Tibial nerve (tissue), 4 donors: ENCODE measurements at places on chromosomes 3 and 15.

DNA sequence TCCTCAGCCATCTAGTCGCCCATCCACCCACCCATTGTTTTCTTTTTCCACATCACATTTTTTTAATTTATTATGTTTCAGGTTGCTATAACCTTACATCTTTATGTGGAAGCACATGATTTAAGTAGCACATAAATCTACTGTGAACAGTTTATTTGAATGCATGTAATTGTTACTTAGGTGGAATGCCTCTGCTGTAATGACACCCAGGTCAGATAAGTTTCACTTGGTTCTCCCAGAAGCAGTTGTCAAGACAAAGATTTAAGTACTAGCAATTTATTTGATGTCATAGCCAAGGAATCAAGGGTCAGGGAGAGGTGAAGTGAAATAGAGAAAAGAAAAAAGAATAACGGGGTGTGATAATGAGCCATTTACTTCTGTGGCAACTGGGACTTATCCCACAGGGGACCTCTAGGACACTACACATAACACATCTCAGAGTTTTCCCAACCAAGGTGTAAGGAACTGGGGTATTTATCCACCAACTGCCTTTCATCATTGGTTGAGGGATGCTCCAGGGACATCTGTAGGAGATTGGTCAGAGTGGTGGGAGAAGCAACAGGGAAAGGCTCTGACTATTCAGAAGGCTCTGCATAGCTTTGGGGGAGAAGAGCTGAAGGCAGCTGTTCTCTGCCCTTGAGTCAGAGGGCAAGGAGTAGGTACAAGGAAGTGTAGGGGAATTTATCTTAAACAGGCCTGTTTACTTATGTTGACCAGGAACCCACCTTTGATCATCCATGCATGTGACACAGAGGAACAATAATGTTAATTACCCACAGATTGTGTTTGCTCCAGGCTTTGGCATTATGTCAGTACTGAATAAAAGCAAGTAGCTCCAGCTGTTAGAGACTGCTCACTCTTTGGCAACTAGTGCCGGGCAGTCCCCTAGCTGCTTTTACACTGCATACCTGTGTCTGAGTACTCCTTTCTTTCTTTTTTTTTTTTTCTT lies 94.8 kb downstream of the CD200R1L start:
- no peak for DNase-seq

GRCh38 chr3:72847282-72847681 lies 963 bp downstream of the SHQ1 start:
- DNase-seq = no peak

DNA sequence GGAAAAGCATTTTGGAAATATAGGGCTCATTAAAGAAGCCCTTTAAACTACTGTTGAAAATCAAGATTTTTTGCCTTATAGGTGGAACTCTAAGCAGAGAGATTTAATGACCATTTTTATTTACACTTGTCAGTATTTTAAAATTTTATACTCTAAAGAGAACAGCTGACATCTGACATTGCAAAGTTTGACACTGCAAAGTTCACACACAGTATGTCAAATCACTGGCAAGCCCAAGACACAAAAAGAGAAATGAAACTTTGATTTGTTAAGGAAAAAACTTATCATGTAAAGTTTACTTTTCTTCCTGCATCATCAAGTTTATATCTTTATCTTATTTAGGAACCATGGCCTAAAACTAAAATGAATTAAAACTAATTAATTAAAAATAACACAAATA lies 40.2 kb downstream of the DPH6 start:
- no peak for DNase-seq

GRCh38 chr3:2950159-2950558 lies 160.0 kb downstream of the IL5RA start:
- DNase-seq = no peak

DNA sequence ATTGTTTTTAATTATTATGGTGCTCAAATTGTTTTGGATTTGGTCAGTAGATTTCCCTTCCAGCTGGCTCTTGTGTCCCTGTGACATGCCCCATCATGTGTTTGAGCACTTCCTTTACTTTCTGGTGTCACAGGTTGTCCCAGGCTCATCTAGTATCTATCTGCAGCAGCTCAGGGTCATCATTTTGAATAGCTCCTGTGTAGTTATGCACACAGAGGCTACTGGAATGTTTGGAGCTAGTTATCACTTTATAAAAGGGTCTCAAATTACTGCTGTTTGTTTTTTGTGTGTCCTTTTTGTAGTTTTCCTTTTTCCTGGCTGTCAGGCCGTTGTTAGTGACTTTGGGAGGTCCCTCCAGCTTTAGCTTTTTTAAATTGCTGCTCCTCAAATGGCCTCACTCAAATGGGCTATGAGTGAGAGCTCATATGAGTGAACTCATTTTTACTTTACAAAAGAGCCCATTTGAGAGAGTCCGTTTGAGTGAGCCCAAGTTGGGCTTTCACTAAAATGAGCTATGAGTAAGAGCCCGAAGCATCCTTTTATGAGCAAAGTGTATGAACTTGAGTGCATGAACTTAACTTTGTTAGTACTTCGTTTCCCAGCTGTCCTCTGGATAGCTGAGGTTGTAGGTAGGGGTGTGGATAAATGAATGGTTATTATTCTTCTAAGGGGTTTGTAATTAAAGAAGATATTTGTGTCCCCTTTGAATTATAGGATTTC lies 43.8 kb downstream of the SQOR start:
- DNase-seq = no peak

GRCh38 chr3:189269365-189269764 lies 97.6 kb downstream of the TPRG1 start:
- DNase-seq = no peak

DNA sequence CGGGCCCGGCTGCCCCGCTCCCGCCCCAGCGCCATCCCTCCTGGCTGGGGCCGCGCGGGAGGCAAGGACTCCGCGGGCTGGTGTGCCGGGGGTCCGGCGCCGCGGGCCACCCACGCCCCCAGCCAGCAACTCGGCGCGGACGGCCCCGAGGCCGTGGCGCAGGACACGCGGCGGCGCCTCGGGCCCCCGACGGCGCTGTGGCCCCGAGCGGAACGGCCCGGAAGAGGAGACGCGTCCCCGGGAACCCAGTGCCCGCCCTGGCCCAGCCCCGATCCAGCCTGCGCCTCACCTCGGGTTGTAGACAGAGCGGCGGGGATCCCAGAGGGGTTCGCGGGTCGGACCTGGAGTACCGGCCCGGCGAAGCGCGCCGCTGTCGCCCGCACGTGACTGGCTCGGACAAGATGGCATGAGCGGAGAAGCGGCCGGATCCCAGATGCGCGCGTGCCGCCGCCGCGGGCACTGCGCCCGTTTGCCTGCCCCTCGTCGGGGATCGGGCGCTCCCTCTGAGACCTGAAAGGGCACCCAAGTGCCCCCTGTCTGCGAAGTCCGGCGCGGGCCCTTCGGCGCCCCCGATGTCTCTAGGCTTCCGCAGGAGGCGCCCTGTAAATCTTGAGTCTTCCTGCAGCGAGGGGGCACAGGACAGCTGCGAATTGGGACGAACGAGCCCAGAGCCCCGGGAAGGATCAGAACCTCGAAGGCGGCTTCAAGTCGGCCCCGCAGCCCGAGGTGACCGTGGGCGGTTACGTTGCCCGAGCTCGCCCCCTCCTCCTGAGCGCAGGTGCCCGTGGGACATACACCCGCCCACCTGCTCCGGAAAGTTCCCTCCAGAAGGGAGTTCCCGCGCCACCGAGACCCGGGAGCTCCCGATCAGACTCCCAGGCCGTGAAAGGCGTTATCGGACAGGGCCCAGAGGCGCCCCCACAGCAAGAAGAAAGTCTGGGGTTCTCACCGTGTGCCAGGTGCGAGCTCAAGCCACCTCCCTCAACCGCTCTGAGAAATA lies 598 bp upstream of the SFMBT1 start:
- DNase-seq = peak; percentile 30

DNA sequence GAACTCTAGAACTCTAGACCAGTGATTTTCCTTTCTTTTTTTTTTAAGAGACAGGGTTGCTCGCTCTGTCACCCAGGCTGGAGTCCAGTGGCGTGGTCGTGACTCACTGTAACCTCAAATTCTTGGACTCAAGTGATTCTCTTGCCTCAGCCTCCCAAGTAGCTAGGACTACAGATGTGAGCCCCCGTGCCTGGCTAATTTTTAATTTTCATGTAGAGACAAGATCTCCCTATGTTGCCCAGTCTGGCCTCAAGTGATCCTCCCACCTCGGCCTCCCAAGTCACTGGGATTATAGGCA lies 359.6 kb downstream of the SHQ1 start:
- DNase-seq = no peak

- no peak for DNase-seq
These were observed 198.2 kb upstream of the STRIT1 start for GRCh38 chr3:155491696-155492095.
